ENCODE measurements at places on chromosomes 3 and 15. TPM values are rescaled to one million over a fixed set of nuclear protein-coding genes. Genes with fewer than 3 reads are reported as not detected.

UBAP1L gene
- total RNA-seq, result 0.71 TPM

ECE2 gene
- not detected for total RNA-seq

CISH gene
- total RNA-seq, result 47.7 TPM

CRTAP gene
- total RNA-seq, result 78.4 TPM

CEMIP gene
- 0.33 TPM for total RNA-seq

GATM gene
- total RNA-seq, result 0.58 TPM

PDIA5 gene
- total RNA-seq, result 27.5 TPM

DNA sequence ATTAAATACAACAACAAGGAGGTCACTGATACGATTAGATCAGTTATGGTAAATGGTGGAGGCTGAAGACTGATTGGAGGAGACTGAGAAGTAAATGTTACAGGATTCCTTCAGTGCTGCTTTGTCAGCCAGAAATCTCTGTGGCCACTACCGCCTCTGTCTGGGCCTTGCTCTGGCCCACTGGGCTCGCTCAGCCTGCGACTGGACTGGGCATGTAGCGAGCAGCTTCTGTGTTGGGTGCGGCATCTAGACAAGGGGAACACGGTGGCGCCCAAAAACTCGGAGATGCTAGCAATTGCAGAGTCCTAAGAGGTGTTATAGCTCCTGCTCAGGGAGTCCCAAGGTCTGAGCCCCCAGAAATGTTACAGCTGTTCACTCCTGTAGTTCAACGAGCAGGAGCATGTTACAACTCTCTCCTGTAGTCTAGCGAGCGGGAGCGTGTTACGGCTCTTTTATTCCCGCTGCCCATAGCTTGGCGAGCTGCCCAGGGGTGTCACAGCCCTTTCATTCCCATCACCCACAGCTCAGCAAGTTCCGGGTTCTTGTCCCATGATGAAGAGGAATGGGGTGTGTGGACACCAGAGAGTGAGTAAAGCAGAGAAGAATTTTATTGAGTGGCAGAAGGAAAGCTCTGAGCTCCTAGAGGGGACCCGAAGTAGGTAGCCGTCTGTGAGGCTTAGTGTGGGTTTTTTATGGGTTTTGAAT, 24.7 kb downstream of the SLC15A2 start:
- H3K4me3 ChIP-seq, result no peak overlapping the region
- no peaks in the 10 kb centered on the region for H3K4me1 ChIP-seq
- no peaks in the 10 kb centered on the region for H3K27me3 ChIP-seq
- no peak for DNase-seq
- H3K27ac ChIP-seq, result no peak overlapping the region

- 0 out of 2 replicates have a peak, but pooled peaks cover 3% of the 10 kb centered on the region for H3K4me1 ChIP-seq
- no peak overlapping the region for H3K4me3 ChIP-seq
- no peak overlapping the region for H3K27ac ChIP-seq
- no peak for DNase-seq
- H3K36me3 ChIP-seq, result no peaks in the 10 kb centered on the region
Observed at GRCh38 chr3:45773714-45774449, 22.5 kb downstream of the SLC6A20 start.

DNA sequence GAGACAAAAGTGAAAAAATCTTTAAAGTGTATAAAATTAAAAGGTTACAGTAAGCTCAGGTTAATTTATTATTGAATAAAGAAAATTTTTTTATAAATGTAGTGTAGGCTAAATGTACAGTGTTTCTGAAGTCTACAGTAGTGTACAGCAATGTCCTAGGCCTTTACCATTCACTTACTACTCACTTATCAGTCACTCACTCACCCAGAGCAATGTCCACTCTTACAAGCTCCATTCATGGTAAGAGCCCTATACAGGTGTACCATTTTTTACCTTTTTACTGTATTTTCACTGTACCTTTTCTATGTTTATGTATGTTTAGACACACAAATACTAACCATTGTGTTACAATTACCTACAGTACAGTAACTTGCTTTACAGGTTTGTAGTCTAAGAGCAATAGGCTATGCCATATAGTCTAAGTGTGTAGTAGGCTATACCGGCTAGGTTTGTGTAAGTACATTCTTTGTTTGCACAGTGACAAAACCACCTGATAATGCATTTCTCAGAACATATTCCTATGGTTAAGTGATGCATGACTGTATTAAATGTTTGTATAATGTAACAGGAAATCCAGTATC, 38.1 kb upstream of the NECTIN3 start:
- H3K36me3 ChIP-seq, result no peaks in the 10 kb centered on the region
- H3K27me3 ChIP-seq, result no peaks in the 10 kb centered on the region

GRCh38 chr3:128504533-128504915, 11.5 kb upstream of the GATA2 start:
- H3K4me3 ChIP-seq, result no peak overlapping the region
- H3K27me3 ChIP-seq, result no peaks in the 10 kb centered on the region
- DNase-seq, result no peak

DNA sequence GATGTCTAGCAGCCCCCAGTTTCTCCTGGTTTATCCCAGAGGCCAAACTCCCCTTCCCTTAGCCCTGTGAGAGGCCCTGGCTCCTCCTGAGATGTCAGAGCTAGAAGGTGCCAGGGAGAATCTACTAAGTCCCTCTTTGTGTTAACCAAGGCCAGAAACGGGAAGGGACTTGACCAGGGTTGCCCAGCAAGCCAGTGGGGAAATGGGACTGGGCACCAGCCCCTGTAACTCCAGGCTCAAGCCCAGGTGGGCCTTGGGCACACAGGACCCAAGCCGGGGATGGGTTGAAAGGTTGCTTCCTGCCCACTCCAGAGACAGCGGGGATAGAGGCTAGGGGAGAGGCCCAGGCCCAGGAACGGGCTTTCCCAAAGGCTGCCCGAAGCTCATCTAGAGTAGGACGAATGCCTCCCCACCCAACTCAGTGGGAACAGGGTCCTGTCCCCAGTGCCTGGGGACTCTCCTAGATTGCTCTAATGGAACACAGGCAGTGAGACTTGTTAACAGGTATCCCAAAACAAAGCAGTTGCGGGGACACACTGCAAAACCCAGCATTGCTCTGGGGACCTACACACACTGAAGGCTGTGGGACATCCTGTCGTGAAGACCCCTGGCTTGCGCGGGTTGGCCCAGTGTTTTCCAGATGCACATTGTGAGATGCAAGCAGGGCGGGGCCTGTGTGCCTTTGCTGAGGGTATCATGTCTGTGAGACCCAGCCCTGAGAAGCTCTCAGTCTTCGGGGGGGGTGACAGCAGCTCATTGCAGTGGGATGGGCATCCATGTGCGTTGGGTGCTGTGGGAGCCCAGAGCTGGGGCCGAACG, 12.9 kb upstream of the TXNRD3 start:
- no peaks in the 10 kb centered on the region for H3K4me1 ChIP-seq
- H3K27ac ChIP-seq, result no peak overlapping the region
- DNase-seq, result no peak
- H3K36me3 ChIP-seq, result no peaks in the 10 kb centered on the region

DNA sequence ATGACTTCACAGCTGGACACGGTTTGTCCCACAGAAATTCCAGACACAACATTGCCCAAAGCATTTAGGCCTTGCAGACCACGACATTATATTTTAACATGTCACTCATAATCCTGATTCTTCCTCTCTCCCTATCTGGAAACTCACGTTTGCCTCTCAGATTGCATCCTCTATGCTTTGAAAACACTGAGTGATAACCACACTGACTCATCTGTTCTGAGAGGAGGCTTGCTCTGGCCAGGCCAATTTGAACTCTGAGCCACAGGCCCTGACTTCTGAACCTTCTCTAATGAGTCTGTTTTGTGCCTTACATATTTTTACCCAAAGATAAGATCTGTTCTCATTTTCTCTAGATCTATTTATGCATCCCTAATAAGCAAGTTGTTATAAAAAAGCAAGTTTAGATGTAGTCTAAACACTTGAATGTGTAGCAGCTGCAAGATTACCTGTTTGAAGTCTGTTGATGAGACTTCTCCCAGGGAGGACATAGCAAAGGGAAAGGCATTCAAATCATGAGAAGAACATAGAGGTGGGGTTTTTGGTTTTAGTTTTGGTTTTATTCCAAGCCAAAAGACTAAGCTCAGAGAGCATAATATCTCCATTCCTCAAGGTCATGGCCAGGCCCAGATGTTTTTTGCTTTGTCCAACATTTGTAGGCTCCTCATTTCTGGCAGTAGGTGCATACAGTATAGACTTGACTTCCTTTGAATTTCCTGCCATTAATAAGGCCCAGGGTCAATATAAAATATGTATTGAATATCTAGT, 234.4 kb upstream of the LRTM1 start:
- no peaks in the 10 kb centered on the region for H3K4me1 ChIP-seq
- no peak for DNase-seq
- H3K4me3 ChIP-seq, result no peak overlapping the region
- H3K27me3 ChIP-seq, result no peaks in the 10 kb centered on the region

GRCh38 chr3:49298511-49298910, 21.5 kb upstream of the C3orf62 start:
- no peak overlapping the region for H3K27ac ChIP-seq
- H3K4me1 ChIP-seq, result no peaks in the 10 kb centered on the region
- H3K36me3 ChIP-seq, result peaks cover 73% of the 10 kb centered on the region
- no peak overlapping the region for H3K4me3 ChIP-seq

GRCh38 chr3:187777331-187777941, 32.2 kb upstream of the BCL6 start:
- no peaks in the 10 kb centered on the region for H3K4me1 ChIP-seq
- H3K27ac ChIP-seq, result no peak overlapping the region
- H3K27me3 ChIP-seq, result peaks cover 4% of the 10 kb centered on the region

DNA sequence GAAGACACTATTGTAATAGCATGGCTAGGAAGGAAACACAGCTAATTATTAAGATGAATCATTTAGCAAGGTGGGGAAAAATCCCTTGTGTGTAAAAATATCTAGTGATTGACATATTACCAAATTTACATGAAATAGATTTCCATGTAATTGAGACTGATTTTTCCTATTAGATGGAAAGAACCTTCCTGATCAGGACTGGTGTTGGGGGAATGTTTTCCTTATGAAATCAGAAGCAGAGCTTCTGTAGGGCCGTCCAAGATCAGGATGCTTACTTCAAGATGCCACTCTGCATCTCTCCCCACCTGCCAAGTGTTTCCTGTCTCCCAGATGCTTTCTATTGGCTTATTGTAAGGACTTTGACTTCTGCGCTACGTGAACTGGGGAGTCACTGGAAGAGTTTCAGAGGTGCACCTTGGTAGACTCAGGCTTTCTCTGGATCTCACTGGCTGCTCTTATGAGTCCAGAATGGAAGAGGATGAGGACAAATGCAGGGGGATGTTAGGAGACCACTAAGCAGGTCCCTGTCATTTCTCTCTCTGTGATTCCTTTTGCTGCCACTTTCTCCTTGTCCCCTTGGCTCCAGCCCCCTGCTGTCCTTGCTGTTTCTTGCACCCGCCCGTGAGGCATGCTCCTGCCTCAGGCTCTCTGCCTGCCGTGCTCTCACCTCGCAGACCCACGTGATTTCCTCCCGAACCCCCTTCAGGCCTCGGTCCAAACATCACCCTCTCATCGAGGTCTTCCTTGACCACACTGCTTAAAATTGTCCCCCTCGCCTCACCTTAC, 30.1 kb downstream of the BTD start:
- no peaks in the 10 kb centered on the region for H3K36me3 ChIP-seq
- peaks cover 3% of the 10 kb centered on the region for H3K4me1 ChIP-seq
- no peak overlapping the region for H3K4me3 ChIP-seq
- peaks cover 12% of the 10 kb centered on the region for H3K27me3 ChIP-seq
- no peak for DNase-seq

DNA sequence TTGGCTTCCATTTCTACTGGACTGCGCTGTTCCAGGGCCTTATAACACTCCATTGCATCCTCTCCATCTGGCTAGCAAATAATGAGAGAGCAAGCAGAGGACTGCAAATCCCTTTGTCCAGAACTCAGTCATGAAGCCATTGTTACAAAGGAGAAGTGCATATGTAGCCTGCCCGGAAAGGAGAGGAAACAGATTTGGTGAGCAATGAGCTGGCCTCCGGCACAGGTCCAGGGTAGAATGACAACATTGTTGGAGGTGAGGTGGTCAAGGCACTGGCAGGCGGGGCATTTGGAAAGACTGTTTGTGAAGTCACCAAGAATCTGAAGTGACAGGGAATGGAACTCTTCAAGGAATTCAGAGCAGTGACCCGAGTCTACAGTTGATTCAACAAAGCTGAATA, 25.0 kb upstream of the ATP1B3 start:
- H3K4me1 ChIP-seq, result peaks cover 13% of the 10 kb centered on the region
- H3K4me3 ChIP-seq, result no peak overlapping the region
- no peaks in the 10 kb centered on the region for H3K27me3 ChIP-seq
- no peak overlapping the region for H3K27ac ChIP-seq

GRCh38 chr3:30011237-30011803, 595.1 kb upstream of the TGFBR2 start:
- no peak overlapping the region for H3K4me3 ChIP-seq
- no peaks in the 10 kb centered on the region for H3K36me3 ChIP-seq
- DNase-seq, result no peak
- no peak overlapping the region for H3K27ac ChIP-seq
- H3K27me3 ChIP-seq, result no peaks in the 10 kb centered on the region

DNA sequence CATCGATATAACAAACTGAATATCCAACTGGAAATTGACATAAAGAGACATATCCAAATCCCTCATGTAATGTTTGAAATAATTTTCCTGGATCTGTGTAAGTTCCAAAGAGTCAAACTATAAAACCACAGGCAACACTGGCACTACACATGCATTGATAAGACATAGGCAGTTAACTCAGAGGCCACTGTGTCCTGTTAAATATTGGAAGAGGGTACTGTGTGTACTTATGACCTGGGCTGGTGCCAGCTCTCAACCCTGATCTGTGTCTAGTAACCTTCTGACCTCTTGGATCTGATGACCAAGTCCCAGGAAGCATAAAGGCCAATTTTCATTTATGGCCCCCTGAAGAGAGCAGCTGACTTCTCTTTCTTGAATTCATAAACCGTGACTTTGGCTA, 4.5 kb downstream of the NR1I2 start:
- no peaks in the 10 kb centered on the region for H3K27me3 ChIP-seq
- no peaks in the 10 kb centered on the region for H3K36me3 ChIP-seq
- DNase-seq, result no peak
- H3K4me1 ChIP-seq, result peaks cover 4% of the 10 kb centered on the region

- no peak overlapping the region for H3K27ac ChIP-seq
- no peak overlapping the region for H3K4me3 ChIP-seq
- no peaks in the 10 kb centered on the region for H3K36me3 ChIP-seq
Observed at GRCh38 chr15:63514531-63514943, 10.1 kb downstream of the USP3 start.

DNA sequence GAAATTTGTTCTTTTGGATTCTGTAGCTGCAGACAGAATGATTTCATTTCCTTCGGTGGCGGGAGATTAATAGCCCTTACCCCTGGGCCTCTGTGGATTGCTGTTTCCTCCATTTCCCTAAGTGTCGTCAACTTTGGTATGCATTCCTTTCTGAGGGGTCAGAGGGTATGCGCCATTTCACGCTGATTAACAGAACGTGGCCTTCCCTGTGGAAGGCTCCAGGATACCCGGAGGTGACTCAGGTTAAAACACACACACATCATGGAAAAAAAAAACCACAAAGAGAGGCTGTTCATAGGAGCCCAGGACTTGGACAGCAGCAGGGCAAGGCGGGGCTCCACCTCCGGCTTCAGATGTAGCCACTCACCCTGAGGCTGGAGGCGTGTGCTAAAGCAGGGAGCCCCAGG, 51.9 kb downstream of the EPHB1 start:
- no peak overlapping the region for H3K4me3 ChIP-seq
- H3K27ac ChIP-seq, result no peak overlapping the region
- no peak for DNase-seq
- H3K27me3 ChIP-seq, result no peaks in the 10 kb centered on the region
